Glutamatergic neuron (in vitro differentiated cells): ENCODE measurements at places on chromosomes 16 and 17. TPM values are rescaled to one million over a fixed set of nuclear protein-coding genes. Genes with fewer than 3 reads are reported as not detected.
A peak's percentile ranks its signal among the peaks of the same experiment; 100 is the strongest.

DNA sequence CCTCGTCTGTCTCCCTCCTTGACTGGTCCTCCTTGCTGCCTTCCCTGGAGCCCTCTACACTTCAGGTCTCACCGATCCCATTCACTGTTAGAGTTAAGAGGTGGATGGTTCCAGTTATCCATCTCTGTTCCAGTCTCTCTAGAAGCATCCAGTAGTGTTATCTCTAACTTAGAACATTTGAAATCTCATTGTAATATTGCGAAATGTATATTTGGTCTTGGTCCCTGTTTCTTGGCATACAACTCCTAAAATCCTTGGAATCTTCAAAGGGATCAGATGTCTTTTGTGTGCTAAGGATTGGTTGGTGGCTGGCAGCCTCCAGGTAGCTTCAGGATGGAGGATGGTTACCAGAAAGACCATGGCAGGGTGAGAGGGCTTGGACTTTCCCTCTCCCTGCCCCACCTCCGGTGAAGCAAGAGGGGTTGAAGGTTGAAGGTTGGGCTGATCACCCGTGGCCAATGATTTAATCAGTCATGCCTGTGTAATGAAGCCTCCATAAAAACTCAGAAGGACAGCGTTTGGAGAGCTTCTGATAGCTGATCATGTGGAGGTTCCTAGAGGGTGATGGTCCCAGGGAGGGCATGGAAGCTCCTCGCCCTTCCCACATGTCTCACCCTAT, 59.1 kb downstream of the NTN1 start:
- DNase-seq = no peak

The AIPL1 gene
- 0.76 TPM for total RNA-seq

- no peak for DNase-seq
Measured at GRCh38 chr17:50373705-50374104, 676 bp downstream of the EME1 start.

The TIGD7 gene
- total RNA-seq = 8.6 TPM

The CIBAR2 gene
- total RNA-seq = not detected

The CES4A gene
- 3.6 TPM for total RNA-seq

GRCh38 chr16:89795676-89796075, 20.8 kb downstream of the FANCA start:
- DNase-seq = no peak

The ASIC2 gene
- 0.74 TPM for total RNA-seq

The MILR1 gene
- total RNA-seq = not detected

DNA sequence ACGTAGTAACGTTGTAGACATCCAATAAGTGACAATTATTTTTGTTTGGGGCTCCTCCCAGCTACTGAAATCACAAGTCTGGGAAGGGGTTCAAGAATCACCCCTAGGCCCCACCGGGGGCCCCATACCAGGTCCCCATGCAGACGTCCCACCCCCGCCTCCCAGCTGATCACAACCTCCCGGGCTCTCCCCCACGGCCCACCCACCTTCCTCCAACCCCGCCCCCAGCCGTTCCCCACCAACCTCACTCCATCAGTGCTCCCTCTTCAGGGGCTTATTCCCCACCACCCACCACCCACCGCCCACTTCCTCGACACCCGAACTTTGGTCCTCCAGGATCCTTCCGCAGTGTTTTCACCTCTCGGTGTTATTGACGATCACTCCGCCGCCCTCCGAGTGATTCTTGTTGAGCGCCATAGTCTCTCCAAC, 240 bp downstream of the WBP2 start:
- DNase-seq = no peak

DNA sequence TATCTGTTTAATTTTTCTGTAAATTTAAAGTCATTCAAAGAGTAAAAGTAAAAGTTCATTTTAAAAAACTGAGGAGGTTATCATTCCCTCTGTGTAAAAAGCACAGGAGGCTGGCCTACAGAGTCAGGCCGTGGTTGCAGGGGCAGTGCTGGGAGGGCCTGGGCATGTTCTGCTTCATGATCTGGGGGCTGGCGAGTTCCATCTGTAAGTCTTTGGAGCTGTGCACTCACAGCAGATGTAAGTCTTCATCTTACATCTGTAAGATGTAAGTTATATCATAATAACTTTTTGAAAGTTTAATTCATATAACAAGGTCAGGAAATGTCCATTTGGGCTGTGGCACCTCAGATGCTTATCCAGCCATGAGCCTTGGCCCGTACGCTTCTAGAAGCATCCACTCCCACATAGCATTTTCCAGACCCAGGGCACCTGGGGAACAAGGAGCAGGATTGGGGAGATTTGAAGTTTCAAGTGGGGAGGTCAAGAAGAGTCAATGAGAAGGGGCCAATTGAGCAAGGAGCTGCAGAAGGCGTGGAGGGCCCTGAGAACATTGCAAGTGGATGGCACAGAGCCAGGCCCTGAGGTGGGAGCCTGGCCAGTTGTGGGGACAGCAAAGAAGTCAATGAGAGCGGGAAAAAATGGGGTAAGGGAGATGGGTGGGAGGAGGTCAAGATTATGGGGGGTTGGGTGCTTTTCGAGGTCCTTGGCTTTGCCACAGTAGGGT, 54.1 kb downstream of the TNFRSF13B start:
- DNase-seq = no peak

GRCh38 chr17:14198013-14198412, 38.6 kb downstream of the CDRT15 start:
- DNase-seq = peak; percentile 61

DNA sequence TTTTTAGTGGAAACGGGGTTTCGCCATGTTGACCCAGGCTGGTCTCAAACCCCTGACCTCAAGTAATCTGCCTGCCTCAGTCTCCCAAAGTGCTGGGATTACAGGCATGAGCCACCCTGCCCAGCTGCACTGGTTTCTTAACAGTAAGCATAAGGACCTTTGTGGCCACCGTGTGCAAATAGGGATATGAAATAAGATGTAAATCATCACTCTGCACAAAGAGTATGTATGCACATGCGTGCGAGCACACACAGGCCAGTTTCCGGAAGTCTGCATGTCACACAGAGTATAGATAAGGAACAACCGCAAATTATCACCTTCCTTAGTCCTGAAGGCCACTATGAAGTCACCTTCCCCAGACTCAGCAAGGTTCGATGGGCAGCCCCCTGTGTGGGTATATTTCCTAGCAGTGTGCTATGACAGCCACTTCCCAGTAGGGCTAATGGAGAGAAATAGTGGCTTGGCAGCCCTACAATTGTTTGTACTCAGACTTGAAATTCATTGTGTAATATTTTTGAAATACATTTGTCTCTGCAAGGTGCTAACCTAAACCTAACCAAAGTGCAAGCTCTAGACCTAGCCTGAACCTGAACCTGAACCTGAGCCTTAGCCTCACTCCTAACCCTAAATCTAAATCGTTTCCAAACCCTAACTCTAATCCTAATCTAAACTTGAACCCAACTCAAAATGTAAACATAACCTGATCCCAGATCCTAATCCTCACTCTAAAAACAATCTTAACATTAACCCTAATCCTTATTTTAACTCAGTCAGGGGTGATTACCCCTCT, 48.4 kb upstream of the SKAP1 start:
- DNase-seq = no peak

DNA sequence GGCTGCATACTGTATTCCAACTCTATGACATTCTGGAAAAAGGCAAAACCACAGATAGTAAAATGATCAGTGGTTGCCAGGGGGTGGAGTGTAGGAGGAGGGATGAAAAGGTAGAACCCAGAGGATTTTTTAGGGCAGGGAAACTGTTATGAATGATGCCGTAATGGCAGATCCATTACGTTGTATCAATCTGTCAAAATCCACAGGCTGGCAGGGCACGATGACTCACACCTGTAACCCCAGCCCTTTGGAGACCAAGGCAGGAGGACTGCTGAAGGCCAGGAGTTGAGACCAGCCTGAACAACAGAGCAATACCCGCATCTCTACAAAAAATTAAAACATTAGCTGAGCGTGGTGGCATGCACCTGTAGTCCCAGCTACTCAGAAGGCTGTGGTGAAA, 91.8 kb downstream of the RMI2 start:
- no peak for DNase-seq

- DNase-seq = no peak
Measured at GRCh38 chr16:66494916-66495315, 55.0 kb downstream of the TK2 start.

GRCh38 chr16:17970816-17971331, 365.7 kb downstream of the NPIPA8 start:
- no peak for DNase-seq

DNA sequence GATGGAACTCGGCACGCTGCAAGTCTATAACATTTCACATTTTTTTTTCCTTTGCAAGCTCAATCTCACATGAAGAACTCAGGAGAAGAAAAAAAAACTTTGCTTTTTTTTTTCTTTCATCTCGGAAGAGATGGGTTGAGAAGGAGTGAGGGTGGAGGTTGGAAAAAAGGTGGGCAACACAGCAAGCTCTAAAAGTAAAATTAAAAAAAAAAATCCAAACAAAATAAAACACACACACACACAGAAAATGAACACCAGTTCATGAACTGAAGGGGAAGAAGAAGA, 2.5 kb downstream of the MAF start:
- DNase-seq = no peak

DNA sequence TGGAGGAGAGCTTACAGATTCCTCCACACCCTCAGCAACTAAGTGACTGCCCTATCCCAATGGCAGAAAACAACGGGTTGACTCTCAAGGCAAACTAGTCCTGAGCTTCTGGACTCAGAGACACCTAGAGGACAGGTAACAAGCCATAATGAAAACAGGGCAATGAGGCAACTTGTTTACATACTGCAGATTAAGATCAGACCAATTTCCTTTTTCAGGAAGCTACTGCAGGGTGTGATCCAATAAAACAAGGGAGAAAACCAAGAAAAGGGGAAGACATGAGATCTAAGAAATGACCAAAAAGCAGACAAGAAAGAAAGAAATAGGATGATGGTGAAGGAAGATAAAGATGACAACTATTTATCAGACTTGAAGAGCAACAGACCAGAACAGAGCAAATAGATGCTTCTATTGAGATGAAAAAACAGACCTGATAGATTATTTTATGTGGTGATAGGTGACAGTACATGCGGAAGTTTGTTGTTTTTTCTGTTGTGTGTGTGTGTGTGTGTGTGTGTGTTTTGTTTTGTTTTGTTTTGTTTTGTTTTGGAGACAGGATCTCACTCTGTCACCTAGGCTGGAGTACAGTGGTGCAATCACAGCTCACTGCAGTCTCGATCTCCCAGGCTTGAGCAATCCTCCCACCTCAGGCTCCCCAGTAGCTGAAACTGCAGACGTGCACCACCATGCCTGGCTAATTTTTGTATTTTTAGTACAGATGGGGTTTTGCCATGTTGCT, 120.7 kb downstream of the GAS7 start:
- DNase-seq = no peak

GRCh38 chr17:73879987-73880386, 235.7 kb upstream of the SDK2 start:
- no peak for DNase-seq

- no peak for DNase-seq
Measured at GRCh38 chr17:56424005-56424404, 169.5 kb upstream of the NOG start.

- DNase-seq = peak; percentile 35
Measured at GRCh38 chr16:67029254-67030096, 526 bp downstream of the CBFB start.

The MRPL38 gene
- total RNA-seq = 133 TPM

The TPSAB1 gene
- total RNA-seq = not detected

DNA sequence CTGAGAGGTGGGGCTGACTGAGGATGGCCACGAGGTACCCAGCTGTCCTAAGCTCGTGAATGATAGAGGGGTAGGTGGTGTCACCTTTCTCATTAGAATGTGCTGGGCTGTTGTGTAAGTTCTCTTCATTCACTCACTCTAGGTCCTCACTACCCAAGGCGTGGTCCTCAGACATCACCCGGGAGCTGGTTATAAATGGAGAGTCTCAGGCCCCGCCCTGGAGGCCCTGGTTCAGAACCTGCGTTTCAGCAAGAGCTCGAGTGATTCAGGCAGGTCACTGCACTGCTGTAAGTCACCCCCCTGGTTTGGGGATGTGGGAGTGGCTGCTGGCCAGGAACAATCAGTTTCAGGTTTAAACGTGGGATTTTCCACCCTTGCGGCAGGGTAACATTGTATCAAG, 139.8 kb downstream of the FOXL1 start:
- DNase-seq = no peak

DNA sequence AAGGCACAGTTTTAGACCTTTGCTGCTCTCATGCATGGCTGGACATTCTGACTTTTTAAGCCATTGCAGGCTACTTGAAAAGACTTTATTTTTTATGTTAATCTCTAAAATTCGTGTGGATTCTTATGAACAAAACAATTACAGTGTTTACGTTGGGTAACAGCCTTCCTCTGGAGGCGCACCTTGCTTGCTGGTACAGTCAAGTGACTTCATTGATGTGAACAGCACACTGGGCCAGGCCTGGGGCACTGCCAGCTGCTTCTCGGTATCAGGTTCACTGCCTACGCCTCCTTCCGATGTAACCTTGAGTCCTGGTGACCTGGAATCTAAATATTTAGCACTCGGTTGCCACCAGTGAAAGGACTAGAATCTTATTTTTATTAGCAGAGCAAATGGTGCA, 27.8 kb downstream of the MARCHF10 start:
- DNase-seq = no peak

DNA sequence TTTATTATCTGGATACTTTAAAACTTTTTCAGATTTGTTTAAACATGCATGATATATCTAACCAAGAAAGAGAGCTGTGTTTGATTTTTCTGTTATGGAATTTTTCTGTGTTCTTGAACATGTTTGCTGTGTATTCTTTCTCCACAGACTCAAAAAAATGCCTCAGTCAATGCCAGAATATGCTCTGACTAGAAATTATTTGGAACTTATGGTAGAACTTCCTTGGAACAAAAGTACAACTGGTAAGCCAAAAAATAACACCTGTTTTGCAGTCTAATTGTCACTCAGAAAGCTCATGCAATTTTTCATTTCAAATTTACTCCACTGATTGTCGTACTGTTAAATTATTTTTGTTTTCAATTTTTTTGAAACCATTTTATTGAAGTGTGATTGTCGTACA, 15.3 kb upstream of the ABCC11 start:
- no peak for DNase-seq

GRCh38 chr17:79948945-79949655, 86.6 kb downstream of the TBC1D16 start:
- DNase-seq = peak; percentile 18

The SLFN14 gene
- not detected for total RNA-seq

- no peak for DNase-seq
Measured at GRCh38 chr17:18946536-18946935, 5.4 kb upstream of the SLC5A10 start.

DNA sequence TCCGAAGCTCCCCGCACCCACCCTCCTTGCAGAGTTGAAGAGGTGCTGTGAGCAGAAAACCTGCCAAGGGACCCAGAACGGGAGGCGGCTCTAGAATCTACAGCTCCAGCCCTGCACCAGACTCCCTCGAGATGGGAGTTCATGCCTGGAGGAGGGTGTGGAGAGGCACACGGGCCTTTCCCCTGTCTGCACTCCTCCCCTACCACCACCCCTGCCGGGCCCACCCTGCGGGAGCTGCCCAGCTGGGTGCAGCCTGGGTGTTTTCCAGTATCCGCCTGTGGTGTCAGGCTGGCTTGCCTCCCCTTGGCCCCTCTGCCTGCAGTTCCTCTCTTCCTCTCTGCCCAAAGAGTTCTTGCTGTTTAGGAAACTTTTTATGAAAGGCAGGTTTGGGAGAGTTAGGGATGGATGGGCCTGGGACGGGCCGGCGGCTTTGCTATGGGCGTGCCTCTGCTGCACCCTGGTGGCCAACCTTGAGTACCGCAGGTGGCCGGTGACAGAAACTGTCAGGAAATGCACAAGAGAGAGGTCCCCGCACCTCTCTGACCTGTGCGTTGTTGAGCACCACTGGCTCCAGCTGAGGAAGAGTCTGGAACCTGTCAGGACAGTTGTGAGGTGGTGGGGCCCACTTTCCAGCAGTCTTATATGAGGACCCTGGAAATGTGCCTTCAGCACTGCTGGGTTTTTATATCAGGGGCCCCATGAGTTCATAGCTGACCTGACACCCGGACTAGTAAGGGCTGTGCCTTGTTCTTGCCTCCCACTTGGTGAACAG, 354.1 kb downstream of the SEC14L1 start:
- DNase-seq = peak; percentile 83

The TXNDC11 gene
- 18.4 TPM for total RNA-seq
